Fibroblast of skin of back (primary cell): ENCODE measurements at places on chromosomes 5 and 9.

DNA sequence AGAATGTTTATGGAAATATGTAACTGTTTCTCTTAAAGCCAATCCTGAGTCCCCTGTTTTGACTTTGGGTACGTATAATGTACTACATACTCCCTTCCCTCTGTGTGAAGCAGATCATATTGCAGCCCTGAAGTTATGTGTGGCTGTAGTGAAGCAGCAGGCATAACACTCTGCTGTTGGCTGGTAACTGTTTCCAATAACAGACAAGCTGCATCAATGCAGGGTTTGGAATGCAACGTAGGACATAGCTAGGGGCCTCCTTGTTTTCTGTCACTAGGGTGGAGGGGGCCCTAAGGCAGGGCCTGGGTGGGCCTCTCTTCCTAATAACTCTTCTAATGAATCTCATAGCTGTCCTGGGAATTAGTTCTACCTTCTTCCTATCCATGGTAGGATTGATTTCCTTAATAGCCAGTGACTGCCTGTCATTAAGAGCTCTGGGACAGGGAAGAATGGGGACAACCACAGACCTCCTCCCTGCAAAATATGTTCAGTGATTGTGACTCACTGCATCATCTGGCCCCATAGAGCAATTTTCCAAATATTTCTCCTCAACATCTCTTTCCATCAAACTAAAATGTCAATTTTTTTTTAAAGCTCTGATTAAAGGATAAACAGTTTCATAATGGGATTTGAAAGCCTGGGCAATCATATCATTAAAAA is 129.6 kb upstream of the HMHB1 start:
- DNase-seq = peak; percentile 70

DNA sequence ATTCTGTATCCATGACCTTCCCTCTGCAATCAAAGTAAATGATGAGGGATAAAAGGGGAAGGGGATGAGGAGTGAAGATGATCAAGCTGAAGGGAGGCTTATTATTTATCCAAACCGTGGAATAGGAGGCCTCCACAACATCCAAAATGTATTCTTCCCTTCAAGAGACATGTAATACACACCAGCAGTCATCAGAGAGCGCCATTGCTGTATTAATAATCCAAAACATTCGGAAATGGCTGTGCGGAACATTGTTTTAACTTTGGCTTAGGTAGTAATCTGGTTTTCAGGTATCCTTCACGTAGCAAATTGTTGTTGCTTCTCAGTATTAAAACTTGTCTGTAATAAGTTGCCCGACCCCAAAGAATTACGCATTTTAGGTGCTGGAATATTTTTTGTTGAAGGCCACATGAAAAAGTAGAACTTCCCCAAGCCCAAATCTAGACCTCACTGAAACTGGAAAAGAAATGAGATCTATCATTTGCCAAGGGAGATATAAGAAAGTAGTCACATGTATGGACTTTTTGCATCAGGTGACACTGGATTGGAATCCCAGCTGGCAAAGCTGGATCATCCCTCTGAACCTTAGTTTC is 2.6 kb upstream of the BOD1 start:
- peak; percentile 57 for DNase-seq

GRCh38 chr9:17986595-17986994 is 407.7 kb downstream of the SH3GL2 start:
- no peak for DNase-seq

- peak; percentile 59 for DNase-seq
These were observed 14.3 kb upstream of the FREM1 start for GRCh38 chr9:14924230-14925219.

DNA sequence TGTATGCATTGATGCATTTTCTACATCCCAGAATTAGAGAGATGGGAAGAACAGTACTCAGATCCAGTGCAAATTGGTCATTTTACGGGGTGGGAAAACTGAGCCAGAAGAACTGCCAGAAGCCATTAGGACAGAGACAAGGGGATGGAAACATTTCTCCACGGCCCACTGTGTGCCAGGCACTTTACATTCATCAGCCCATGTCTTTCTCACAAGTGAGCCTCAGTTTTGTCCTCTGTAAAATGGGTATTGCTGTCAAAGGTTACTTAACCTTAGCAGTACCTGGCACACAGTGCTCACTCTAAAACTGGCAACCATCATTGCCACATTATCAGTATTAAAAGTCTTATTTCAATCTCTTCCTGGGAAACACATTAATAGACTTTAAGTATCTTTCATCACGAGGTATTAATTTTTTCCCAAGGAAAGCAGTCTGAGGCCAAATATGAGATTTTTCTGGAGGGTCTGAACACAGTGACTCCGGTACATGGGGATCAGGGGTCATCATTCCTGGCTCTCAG is 5.2 kb downstream of the DUSP1 start:
- DNase-seq = no peak

DNA sequence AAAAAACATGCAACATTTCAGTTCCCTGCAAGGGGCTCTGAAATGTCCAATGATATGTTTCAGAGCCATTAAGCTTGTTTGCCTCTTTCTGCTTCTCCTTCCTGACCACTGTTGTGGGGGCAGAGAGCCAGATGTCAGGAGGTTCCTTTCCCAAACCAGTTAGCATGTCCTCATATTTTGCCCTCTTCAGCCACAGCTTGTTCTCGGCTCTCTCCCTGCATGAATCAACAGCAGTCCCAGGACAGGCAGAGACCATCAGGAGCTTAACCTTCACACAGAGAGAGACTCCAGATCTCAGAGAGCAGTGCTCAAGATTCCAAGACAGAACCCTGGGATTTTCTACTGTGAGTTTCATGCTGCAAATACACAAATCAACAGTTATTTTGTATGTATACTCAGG is 218.5 kb downstream of the COMMD10 start:
- no peak for DNase-seq

DNA sequence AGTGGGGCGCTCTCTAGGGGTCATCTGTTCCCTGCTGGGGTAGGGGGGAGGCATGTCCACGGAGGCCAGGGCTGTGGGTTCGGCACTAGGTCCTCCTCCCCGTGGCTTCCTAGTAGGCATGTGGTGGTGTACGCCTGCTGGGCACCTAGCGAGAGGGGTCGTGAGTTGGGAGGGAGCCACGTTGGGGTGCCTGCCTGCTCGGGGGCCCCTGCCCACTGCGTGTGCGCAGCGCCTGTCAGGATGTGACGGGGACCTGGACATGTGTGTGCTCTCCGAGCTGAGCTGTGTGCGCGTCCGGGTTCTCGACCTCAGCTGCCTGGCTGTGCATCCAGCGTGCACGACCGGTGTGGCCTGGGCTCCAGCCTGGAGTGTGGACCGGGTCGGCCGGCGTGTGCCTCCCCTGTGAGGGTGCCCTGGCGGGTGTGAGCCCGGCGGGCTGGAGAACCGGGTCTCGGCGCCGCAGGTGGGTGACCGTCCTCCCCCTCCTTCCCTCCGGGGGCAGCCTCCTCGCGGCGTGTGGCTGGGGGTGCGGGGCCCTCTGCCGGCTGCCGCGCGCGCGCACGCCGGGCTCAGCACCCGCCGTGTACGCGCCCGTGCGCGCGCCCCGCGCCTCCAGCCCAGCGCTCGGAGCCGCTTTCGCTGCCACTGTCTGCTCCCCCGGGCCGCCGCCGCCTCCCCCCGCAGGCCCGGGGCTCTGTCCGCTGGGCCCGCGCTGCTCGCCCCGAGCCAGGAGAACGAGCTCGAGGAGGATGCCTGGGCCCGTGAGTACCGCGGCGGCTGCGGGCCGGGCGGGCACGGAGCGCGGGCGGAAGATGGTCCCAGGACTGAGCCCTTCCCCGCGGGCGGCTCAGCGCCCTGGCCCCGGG is at the start of gene PRR7:
TSS of gene PRR7 (plus strand) at position 615 of the 866 bp plus-strand sequence. CDS start 8,254 bp downstream, outside the sequence.
- peak; percentile 70 for DNase-seq

GRCh38 chr5:14326035-14326903 is 183.1 kb downstream of the TRIO start:
- DNase-seq = no peak

- DNase-seq = no peak
These were observed 107.6 kb upstream of the PHYKPL start for GRCh38 chr5:178340187-178340586.

DNA sequence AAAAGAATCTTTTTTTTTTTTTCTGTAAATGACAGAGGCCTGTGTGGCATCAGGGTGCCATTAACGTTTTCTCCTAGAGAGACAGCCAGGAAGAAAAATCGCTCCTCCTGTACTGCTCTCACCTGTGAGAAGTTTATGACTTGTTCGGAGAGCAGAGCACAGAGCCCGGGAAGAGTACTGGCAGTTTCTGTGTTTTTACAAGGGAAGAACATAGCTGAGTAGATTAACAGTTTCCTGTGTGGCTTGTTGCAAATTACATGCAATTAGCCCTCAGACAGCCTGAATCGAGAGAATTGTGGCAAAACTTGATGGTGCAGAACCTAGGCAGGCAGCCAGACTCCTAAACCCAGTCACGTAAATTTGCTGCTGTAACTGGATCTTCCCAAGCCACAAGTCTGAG is 32.1 kb downstream of the PRKACG start:
- DNase-seq = no peak

- peak; percentile 51 for DNase-seq
These were observed 1.1 kb upstream of the IRX1 start for GRCh38 chr5:3594510-3595005.

DNA sequence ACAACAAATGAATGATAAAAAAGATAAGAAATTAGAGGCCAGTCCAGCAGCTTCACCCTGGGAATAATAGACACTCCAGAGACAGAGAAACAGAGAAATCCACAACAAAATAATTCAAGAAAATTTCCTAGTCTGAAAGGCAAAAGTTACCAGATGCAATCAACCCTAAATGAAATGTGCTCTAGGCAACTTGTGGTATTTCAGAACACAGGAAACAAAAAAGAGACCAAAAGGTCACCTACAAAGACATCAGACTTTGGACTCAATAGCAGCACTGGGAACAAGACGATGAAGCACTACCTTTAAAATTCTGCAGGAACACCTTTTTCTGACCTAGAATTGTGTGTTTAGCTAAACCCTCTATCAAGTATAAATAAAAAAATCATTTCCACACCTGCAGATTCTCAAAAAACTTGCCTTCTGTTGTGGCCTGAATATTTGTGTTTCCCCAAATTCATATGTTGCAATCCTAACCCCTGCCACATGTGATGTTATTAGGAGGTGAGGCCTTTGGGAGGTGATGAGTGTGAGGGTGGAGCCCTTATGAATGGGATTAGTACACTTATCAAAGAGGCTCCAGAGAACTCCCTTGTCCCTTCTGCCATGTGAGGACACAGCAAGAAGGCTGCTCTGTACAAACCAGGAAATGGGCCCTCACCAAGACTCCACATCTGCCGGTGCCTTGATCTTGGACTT is 5.9 kb upstream of the MAPK9 start:
- DNase-seq = no peak

GRCh38 chr5:96528826-96529474 is 95.9 kb upstream of the PCSK1 start:
- no peak for DNase-seq

- peak; percentile 92 for DNase-seq
These were observed 473.2 kb downstream of the ENC1 start for GRCh38 chr5:74167206-74167929.

GRCh38 chr9:114116126-114116747 is 17.1 kb upstream of the KIF12 start:
- DNase-seq = no peak

DNA sequence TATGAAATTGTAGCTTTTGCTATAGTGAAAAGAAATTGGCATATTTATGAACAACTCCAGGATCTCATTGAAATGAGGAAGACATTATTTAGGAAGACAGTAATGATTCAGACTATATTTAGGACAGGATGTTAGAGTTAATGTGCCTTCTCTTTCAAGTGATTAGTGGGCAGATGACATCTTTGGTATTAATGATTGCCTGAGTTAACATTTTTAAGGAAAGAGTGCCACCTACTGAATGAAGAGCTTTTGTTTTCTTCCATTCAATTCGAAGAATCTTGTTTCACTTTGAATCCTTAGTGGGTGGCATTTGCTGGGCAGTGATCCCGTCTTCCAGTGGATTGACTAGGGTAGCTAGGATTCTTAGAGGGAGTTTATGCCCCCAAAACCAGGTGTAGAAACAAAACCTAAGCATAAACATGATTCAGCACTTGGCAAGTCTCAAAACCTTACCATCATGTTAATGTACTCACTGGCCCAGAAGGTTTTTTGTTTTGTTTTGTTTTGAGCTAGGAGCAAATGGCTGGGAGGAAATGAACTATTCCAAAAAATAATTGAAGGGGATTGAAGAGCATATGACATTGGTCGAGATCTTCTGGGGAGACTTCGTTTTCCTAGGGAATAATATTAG is 23.2 kb downstream of the MAP3K1 start:
- DNase-seq = peak; percentile 76

- DNase-seq = no peak
These were observed 153.0 kb upstream of the SMC2 start for GRCh38 chr9:103941104-103941503.

DNA sequence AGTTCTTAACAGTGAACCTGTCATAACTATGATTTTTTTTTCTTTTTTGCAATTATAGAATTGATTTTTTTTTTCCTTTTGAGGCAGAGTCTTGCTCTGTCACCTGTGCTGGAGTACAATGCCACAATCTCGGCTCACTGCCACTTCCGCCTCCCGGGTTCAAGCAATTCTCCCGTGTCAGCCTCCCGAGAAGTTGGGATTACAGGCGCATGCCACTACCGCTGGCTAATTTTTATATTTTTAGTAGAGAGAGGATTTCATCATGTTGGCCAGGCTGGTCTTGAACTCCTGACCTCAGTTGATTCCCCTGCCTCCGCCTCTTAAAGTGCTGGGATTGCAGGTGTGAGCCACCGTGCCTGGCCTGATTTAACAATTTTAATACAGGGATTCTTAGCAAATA is 21.4 kb downstream of the UGCG start:
- no peak for DNase-seq

- DNase-seq = no peak
These were observed 133.6 kb downstream of the NFIB start for GRCh38 chr9:14180093-14180959.

DNA sequence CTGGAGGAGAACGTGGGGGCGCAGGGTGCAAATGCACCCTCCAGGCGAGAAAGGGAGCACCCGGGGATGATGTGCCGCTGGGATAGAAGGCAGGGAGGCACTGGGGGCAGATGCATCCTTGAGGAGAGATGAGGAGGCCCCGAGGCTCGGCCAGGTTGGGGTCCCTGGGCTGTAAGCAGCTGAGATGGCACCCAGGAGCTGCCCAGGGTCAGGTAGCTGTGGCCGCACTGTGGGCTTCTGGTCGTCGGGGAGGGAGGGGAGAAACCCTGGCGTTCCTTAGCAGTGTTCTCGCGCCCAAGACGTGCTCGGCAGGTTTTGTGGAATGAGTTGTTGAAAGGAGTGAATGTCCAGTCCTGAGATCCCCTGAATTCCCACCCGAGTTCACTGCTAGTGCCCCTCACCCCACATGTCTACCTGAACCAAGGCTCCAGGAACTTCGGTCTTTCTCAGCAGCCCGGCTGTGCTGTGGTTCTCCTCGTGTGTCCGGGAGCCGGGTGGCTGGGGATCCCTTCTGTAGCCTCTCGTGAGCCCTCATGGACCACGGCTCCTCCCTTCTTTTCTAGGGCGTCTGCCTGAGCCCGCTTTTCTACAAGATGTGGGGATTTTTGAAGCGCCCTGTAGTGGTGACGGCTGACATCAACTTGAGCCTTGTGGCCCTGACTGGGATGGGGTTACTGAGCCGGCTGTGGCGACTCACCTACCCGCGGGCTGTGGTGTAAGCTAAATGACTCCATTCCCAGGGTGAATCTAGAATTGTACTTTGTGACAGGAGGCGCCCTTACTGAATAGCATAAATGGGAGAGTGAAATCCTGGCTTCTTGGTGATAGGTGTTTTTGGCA is 1.1 kb downstream of the POMT1 start:
- DNase-seq = peak; percentile 31

DNA sequence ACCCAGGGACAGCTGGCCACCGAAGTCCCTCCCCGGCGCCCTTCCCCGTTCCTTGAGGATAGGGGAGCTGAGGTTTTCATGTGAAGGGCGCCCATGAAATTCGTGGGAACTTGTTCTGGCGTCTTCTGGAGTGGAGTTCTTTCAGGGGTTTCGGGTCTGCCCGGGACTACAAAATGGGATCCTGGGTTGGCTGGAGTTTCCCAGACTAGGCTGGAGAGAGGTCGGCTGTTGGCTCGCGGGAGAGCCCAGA is 3.6 kb upstream of the RGMB start:
- DNase-seq = no peak
